Amniotic stem cell (primary cell): ENCODE measurements at places on chromosomes 11 and 22.

- no peak for DNase-seq
Measured at GRCh38 chr11:74744277-74744676, 4.4 kb upstream of the RNF169 start.

GRCh38 chr22:39773976-39774539 lies 119.5 kb downstream of the ENTHD1 start:
- DNase-seq: no peak

- DNase-seq: no peak
Measured at GRCh38 chr11:38971141-38971540, 2373.1 kb upstream of the RAG2 start.

DNA sequence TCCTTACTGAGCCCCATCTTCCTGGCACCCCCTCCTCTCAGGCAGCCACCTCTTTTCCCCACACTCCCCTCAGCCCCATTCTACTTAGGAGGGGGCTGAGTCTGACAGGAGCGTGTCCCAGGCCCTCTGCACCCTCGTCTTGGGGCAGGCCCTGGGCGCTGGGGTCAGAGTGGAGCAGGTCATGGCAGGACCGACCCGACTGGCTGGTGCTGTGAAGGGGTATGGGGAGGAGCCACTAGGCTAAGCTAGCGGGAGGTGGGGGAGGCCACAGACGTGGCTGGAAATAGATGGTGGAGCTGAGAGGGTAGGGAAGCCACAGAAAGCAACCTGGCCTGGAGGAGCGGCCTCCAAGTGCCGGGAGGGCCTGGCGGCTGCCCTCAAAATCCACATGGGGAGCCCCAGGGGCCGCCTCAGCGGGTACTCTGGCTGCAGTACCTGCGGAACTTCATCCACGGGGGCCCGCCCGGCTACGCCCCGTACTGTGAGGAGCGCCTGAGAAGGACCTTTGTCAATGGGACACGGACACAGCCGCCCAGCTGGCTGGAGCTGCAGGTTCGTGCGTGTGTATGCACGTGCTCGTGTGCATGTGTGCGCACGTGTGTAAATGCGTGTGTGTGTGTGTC lies 61.7 kb downstream of the MYO7A start:
- no peak for DNase-seq

GRCh38 chr11:35932681-35933319 lies 11.1 kb upstream of the LDLRAD3 start:
- no peak for DNase-seq

DNA sequence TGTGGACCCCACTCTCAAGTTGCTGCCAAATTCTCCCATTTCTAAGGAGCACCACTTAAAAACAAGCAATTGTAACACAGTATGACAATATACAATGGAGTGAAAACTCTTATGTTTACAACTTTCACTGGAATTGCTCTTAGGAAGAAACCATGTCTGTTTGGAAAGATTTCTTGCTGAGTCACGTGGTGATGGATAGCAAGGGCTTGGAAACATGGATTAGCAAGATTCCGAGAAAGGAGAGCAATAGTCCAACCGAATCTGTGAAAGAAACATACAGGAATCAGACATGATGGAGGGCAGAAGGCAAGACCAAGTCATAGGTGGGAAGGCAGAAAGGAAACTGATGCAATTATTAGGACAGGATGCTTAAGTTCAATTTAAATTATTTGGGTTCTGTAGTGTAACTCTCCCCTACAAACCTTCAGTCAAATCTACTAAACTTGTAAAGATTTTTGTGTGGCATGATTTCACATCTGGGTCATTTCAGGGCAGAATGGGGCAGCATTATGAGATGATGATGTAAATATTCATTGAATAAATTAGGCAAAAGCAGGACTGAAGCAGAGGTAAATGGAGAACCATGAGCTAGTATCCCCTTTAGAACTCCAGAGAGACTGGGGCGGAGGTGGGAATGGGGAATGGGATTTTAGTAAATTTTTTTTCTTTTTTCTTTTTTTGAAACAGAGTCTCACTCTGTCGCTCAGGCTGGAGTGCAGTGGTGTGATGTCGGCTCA lies 27.8 kb upstream of the THY1 start:
- no peak for DNase-seq

DNA sequence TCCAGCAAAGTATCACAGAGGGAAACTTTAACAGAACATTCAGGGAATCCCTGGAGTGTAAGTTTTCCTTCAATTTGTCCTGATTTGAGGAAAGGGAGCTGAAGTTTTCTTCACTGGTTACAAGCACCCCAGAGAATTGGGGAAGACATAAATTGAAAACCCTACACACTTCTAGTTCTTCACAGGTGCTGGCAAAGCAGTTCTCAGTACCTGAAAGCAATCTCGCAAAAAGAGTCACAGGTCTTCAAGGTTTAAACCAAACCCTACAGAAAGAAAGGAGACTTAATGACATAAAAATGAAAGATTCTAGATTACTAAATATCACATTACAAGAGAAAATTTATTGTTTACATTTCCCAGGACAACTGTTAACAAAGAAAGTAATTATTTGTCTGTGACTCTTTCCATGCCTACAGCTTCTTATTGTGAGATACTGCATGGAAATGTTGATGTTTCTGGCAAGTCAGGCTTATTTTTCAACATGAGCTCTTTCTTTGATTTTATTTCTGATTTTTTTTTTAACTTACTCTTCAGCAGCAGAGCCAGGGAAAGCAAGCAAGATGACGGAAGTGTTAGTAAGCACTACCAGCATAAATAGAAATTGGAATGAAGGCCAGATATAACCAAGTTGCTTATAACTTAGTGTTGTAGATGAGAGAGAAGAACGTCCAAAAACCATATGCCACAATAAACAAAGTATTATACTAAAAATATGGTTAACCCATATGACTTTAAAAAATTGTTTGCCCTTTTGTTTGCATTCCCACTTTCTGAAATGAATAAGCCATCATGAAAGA lies 44.1 kb downstream of the FANCF start:
- no peak for DNase-seq

DNA sequence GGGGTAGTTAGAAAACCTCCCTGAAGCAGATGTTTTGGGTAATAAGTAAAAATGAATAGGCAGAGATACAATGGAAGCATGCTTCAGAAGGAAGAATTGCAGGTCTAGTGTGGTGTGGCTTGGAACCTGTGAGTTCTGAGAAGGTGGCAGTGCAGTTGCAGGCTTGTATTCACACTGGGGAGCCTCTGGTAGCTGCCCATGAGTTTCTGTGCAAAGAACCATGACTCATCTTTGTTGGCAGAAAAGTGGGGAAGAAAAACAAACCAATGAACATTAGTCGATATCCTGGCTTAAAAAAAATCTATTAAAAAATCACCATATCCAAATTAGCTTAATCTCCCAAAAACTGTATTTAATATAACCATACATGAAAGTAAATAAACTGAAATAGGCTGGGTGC lies 232.6 kb downstream of the FAT3 start:
- no peak for DNase-seq

DNA sequence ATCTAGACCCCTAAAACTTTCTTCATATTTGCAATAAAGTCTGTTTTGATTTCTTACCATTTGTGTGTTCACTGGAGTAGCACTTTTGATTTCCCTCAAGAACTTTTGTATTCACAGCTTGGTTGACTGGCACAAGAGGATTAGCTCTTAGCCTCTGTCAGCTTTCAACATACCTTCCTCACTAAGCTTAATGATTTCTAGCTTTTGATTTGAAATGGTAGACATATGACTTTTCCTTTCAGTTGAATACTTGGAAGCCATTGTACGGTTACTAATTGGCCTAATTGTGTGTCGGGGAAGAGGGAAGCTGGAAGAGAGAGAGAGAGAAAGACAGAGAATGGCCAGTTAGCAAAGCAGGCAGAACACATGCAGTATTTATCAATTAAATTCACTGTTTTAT lies 180.5 kb downstream of the ARHGAP42 start:
- DNase-seq: no peak

GRCh38 chr11:66910669-66911068 lies 47.5 kb downstream of the PC start:
- DNase-seq: no peak

GRCh38 chr11:134725716-134726639 lies 313.9 kb upstream of the B3GAT1 start:
- no peak for DNase-seq

DNA sequence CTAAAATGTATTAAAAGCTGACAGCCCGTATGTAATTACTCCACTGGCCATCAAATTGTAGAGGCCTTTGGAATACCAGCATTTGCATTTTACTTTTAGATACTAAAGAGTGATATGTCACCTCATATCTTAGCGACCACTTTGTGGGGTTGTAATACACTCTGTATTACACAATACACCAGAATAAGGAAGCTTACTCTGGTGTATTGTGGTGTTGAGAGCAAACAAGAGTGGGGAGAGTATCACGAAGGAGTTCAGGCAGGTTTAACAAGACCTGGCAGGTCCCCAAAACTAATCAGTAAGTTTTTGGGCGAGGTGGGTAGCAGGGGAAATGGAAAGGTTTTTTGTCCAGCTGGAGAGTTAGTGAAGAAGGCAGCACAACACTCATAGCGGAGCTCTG lies 3.2 kb downstream of the NUP50 start:
- no peak for DNase-seq
